ENCODE measurements at places on chromosomes 13 and 19.

DNA sequence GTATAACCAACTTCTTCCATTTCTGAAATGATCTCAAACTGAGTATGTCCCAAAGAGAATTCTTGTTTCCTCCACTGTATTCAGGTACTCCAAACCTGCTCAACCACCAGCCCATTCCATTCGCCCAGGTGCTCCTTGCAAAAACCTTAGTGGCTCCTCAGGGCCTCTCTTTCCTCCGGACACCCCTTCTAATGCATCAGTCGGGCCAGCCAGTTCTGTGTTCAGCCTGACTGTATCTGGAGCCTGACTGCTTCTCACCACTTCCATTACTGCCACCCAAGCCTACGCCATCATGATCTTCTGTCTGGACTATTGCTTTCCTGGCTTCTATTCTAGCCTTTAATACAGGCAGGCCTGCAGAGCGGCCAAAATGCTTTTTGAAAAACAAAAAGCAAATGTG lies 1.5 kb downstream of the PHF11 start:
- no peak for DNase-seq

DNA sequence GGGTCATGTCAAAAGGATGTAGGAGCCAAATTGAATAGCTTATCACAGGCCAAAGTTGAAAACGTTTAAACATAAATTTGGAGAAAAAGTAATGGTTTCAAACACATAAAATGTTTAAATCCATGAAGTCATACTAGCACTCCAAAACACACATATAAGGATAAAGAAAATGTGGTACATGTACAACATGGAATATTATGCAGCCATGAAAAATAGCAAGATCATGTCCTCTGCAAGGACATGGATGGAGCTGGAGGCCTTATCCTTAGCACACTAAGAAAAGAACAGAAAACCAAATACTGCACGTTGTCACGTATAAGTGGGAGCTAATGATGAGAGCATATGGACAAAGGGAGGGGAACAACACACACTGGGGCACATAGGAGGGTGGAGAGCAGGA lies 911.7 kb upstream of the PCDH20 start:
- no peak for DNase-seq

DNA sequence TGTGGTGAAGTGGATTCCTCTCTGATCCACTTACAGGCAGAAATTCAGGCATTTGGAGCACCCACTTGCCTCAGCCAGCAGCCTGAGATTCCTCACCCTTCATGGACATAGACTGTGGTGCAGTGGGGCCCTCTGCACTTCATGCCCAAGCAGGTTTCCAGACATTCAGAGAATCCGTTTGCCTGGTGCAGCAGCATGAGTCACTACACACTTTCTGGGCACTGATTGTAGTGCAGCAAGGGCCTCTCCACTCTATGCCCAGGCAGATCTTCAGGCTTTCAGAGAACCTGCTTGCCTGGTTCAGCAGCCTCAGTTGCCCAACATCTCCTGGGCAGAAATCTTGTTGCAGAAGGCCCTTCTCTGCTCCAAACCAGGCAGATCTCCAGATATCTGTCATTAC lies 920.9 kb downstream of the SLITRK5 start:
- DNase-seq = no peak

GRCh38 chr13:36061054-36061453 lies 70.1 kb downstream of the DCLK1 start:
- DNase-seq = no peak

GRCh38 chr13:106098778-106099177 lies 436.7 kb downstream of the EFNB2 start:
- DNase-seq = no peak

GRCh38 chr13:31918707-31919106 lies 112.9 kb upstream of the FRY start:
- no peak for DNase-seq

- peak; percentile 30 for DNase-seq
Measured at GRCh38 chr19:31146546-31147183, 202.6 kb downstream of the TSHZ3 start.

GRCh38 chr19:41324231-41324702 lies 14.3 kb downstream of the CCDC97 start:
- DNase-seq = no peak

GRCh38 chr19:39927524-39928356 lies 6.7 kb downstream of the FCGBP start:
- no peak for DNase-seq

DNA sequence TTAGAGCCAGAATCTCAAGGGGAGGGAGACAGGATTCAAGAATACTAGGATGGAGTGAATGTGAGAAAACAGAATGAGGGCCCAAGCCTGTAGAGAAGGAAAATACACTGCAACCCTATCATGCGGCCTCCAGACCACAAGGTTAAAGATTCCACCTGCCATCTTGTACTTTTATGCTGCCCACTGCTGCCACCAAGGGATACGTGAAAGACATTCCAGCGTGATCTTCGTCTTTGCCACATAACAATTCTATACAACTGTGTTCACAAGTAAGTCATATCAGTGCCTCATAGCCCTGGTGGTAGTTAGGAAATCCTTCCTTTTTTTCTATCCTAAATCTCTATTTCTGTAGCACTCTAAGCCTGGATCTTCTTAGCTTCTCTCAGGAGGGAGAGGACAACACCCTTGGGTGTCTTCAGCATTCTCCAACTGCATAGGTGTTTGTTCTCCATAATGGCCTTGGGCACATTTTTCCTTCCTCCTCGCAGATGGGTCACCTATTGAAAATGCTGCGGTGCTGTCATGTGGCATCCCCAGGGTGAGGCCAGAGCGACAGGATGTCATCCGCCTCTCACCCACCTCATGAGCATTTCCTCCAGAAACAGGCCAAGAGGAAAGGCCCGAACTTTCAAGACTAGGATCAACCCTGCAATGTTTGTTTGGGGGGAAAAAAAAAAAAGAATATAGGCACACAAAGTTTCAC lies 13.6 kb downstream of the TPT1 start:
- peak; percentile 58 for DNase-seq

DNA sequence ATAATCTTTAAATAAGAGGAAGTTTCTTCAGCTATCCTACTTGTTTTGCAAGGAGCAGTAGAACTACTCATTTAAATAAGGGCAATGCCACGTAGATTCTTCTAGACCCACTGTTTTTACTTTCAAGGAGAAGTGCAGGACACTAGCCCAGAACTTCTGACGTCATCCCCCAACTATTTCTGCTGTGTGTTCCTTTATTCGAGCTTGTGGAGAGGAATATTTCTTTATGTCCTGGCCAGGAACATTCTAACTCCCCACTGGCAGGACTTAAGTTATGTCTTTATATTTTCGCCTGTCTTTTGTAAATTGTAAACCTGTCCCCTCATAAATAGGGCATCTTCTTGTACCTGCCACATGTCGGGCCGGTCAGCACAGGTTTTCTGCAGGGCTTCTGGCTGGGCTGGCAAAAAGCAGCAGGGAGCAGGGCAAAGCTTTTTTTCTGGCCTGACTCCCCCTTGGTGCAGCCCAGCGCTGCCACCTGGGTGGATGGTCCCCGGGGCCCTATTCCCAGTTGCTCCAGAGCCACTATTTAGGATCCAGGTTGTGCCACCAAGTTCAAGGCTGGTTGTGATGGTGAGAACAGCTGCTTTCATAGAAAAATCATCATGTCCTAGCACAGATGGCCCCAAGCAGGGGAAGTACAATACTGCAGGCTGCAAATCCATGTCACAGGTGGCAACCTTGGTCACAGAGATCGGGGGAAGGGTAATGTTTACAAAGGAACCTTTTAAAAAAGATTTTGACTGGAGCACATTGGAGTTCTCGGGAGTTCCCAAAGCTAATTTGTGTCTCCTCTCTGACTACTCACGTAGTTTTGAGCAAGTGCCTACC lies 1.8 kb downstream of the MBNL2 start:
- DNase-seq = peak; percentile 83

DNA sequence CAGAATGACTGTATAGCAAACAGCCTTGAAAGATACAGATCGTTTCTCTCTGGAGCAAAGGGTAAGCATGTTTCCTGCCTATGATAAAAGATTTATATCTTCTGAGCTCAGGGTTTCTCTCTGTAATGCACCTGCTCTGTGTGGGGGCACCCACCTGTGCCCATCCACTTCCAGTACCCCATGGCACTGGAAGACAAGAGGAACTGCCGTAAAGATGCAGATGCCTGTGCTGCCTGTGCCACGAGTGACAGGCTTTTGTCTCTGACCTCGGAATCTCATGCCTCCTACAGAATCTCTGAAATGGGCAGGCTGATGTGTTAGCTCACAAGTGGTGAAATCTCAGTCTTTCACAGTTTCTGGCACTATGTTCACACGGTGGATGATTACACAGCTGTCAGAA lies 50.3 kb upstream of the ATP11A start:
- DNase-seq = no peak

- DNase-seq = no peak
Measured at GRCh38 chr13:20331949-20332348, 99.8 kb upstream of the GJB6 start.

DNA sequence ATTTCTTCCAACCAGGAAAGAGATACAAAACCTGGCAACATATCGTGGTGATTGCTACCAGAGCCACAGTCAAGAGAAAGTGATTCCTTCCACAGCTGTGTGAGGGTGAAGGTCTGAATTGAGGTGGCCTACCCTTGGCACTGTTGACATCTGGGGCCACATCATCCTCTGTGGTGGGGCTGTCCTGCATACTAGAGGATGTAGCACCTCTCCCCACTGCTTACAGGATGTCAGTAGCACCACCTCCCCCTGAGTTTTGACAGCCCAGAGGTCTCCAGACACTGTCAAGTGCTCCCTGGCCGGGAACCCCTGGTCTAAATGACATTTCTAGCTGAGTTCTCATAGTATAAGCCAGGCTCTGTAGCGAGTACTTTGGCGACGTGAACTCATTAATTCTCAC lies 15.5 kb downstream of the PTGER1 start:
- no peak for DNase-seq

- DNase-seq = no peak
Measured at GRCh38 chr19:31668921-31669320, 319.7 kb upstream of the TSHZ3 start.

- no peak for DNase-seq
Measured at GRCh38 chr19:1567848-1568227, 287 bp downstream of the MEX3D start.

GRCh38 chr13:21133077-21133476 lies 43.3 kb downstream of the SKA3 start:
- no peak for DNase-seq

- peak; percentile 43 for DNase-seq
Measured at GRCh38 chr19:33094436-33095067, 13.6 kb downstream of the GPATCH1 start.

DNA sequence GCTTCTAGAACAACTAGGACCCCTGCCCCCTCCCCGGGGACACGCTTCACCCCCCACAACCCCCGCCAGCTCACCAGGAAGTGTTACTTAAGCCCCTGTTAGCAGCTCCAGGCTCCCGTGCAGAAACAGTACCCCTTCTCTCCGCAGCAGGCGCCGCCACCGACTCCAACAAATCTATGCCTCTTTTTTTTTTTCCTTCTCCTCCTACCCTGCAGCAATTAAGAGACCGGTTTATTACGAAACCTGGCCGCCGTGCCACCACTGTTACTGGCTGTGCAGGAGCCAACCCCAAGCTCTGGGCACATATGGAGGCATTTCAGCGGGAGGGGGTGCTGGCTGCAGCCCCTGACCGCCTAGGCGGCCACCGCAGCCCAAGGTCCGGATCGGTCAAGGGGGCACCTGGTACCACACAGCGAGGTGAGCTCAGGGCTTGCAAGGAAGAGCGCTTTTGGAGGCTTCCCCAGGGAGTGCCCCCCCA lies 2.4 kb downstream of the GADD45B start:
- DNase-seq = peak; percentile 75

GRCh38 chr19:7637374-7638256 lies 705 bp downstream of the STXBP2 start:
- DNase-seq = peak; percentile 8

- DNase-seq = no peak
Measured at GRCh38 chr13:112618501-112618900, 30.5 kb upstream of the TUBGCP3 start.

DNA sequence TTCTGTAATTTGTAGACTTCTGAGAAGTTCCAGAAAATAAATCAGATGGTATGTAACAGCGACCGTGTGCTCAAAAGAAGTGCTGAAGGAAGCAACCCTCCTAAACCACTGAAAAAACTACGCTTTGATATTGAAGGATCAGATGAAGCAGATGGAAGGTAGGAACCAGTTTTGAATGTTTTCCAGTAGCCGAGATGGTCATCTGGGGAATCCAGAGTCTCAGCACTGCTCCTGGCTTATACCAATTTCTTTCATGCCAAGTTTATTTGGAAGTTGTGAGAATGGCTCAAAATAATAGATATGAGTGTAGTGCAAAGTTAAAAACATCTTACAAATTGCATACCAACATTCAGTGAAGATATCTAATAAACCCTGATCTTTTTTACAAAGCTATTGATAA lies 56.2 kb downstream of the RCBTB2 start:
- no peak for DNase-seq

GRCh38 chr19:11364935-11365334 lies 9.5 kb upstream of the SWSAP1 start:
- no peak for DNase-seq

- DNase-seq = peak; percentile 56
Measured at GRCh38 chr19:801030-801860, 4.0 kb downstream of the PTBP1 start.
